ENCODE measurements at places on chromosomes 1 and 21. TPM values are rescaled to one million over a fixed set of nuclear protein-coding genes. Genes with fewer than 3 reads are reported as not detected.

The PANK4 gene
- 43.4 TPM for polyA plus RNA-seq

The NLRP3 gene
- 0.36 TPM for polyA plus RNA-seq

The CFHR4 gene
- not detected for polyA plus RNA-seq

The OR14K1 gene
- polyA plus RNA-seq: not detected

The S100A12 gene
- polyA plus RNA-seq: not detected

The UTS2 gene
- 2.4 TPM for polyA plus RNA-seq

The LHX8 gene
- 8.8 TPM for polyA plus RNA-seq

The CLCNKB gene
- not detected for polyA plus RNA-seq

The CDCA8 gene
- 1.0 TPM for polyA plus RNA-seq

The OR2T6 gene
- polyA plus RNA-seq: not detected

The TNFRSF1B gene
- 0.24 TPM for polyA plus RNA-seq

The S1PR1 gene
- polyA plus RNA-seq: 0.44 TPM

The ZNF593OS gene
- not detected for polyA plus RNA-seq

The DCST1 gene
- polyA plus RNA-seq: not detected

The FAM110D gene
- 0.48 TPM for polyA plus RNA-seq

The ATF3 gene
- polyA plus RNA-seq: 3.4 TPM

The KCNE1 gene
- polyA plus RNA-seq: not detected

The LINGO4 gene
- polyA plus RNA-seq: not detected

The PALMD gene
- polyA plus RNA-seq: 20.6 TPM

The SFN gene
- not detected for polyA plus RNA-seq

The SH2D2A gene
- polyA plus RNA-seq: not detected

The ELF3 gene
- polyA plus RNA-seq: 0.22 TPM

The FAM72C gene
- not detected for polyA plus RNA-seq

The IFI44L gene
- polyA plus RNA-seq: 0.10 TPM

The MSH4 gene
- polyA plus RNA-seq: 0.43 TPM

The EXO1 gene
- 0.32 TPM for polyA plus RNA-seq

The FMO1 gene
- not detected for polyA plus RNA-seq

The C1orf141 gene
- polyA plus RNA-seq: not detected

The FAM78B gene
- 3.9 TPM for polyA plus RNA-seq

The WNT4 gene
- polyA plus RNA-seq: 5.1 TPM

The CGN gene
- 4.4 TPM for polyA plus RNA-seq

The CLCA4 gene
- polyA plus RNA-seq: not detected

The SLAMF9 gene
- polyA plus RNA-seq: not detected

The CLDN17 gene
- not detected for polyA plus RNA-seq

The CD5L gene
- polyA plus RNA-seq: not detected

The CAPN8 gene
- polyA plus RNA-seq: not detected

The FCMR gene
- polyA plus RNA-seq: not detected

The SLC37A1 gene
- 60.7 TPM for polyA plus RNA-seq

The SLC44A3 gene
- 0.28 TPM for polyA plus RNA-seq

The NBL1 gene
- polyA plus RNA-seq: 9.9 TPM

The SPATA1 gene
- 0.17 TPM for polyA plus RNA-seq

The VHLL gene
- 1.4 TPM for polyA plus RNA-seq

The ANKRD65 gene
- 0.28 TPM for polyA plus RNA-seq

The KRTAP13-2 gene
- not detected for polyA plus RNA-seq

The PCBP3 gene
- polyA plus RNA-seq: 1.7 TPM

The S100A13 gene
- polyA plus RNA-seq: 2.0 TPM

The LORICRIN gene
- 1.3 TPM for polyA plus RNA-seq
